Regular cardiac myocyte (primary cell): ENCODE measurements at places on chromosomes 13 and 19. TPM values are rescaled to one million over a fixed set of nuclear protein-coding genes. Genes with fewer than 3 reads are reported as not detected.

Gene SLC5A5
- total RNA-seq, result not detected in 2 replicates

Gene IL12RB1
- 0.19 and 0.28 TPM in 2 replicates for total RNA-seq

Gene TRIM13
- total RNA-seq, result 15.3 and 23.7 TPM in 2 replicates

Gene SMIM44
- total RNA-seq, result not detected in 2 replicates

Gene ACTL9
- not detected in 2 replicates for total RNA-seq

Gene MISP3
- total RNA-seq, result 0.19 and 1.4 TPM in 2 replicates

Gene MATK
- total RNA-seq, result under 0.01 TPM in 1 of 2 replicates, not detected in the other

Gene FAM83E
- total RNA-seq, result 0.56 and 0.58 TPM in 2 replicates

Gene DCUN1D2
- total RNA-seq, result 6.3 and 6.8 TPM in 2 replicates

Gene AMER2
- total RNA-seq, result not detected in 2 replicates

Gene PRRG2
- 0.19 and 1.1 TPM in 2 replicates for total RNA-seq

Gene AP3D1
- 89.4 and 121 TPM in 2 replicates for total RNA-seq

Gene HNRNPA1L2
- 1.7 and 3.3 TPM in 2 replicates for total RNA-seq

Gene CDC34
- total RNA-seq, result 51.3 and 78.8 TPM in 2 replicates

Gene ZNF726
- 2.0 and 6.5 TPM in 2 replicates for total RNA-seq

Gene TLE2
- 0.58 and 3.4 TPM in 2 replicates for total RNA-seq

Gene SCEL
- not detected in 2 replicates for total RNA-seq

Gene SIGLEC12
- total RNA-seq, result not detected in 2 replicates

Gene ZNF829
- 3.6 and 4.2 TPM in 2 replicates for total RNA-seq

Gene UQCRFS1
- total RNA-seq, result 24.2 and 40.5 TPM in 2 replicates

Gene IGFL2
- total RNA-seq, result 1.1 TPM in 1 of 2 replicates, not detected in the other

Gene PROSER3
- 2.8 and 4.0 TPM in 2 replicates for total RNA-seq
